Karpas-422 (cell line): ENCODE measurements at places on chromosomes 1 and 21. TPM values are rescaled to one million over a fixed set of nuclear protein-coding genes. Genes with fewer than 3 reads are reported as not detected.

TNFRSF18 gene
- 0.30 and 0.90 TPM in 2 replicates for total RNA-seq

HPDL gene
- not detected in 2 replicates for total RNA-seq

HSD11B1 gene
- not detected in 2 replicates for total RNA-seq

CASZ1 gene
- 1.3 TPM in 2 replicates for total RNA-seq

CFAP126 gene
- not detected in 2 replicates for total RNA-seq

THBS3 gene
- total RNA-seq = 11.9 and 18.7 TPM in 2 replicates

MOV10 gene
- total RNA-seq = 7.7 and 13.8 TPM in 2 replicates

DENND4B gene
- total RNA-seq = 39.6 and 65.2 TPM in 2 replicates

AGMAT gene
- 3.3 and 8.6 TPM in 2 replicates for total RNA-seq

EPS15 gene
- 70.3 and 116 TPM in 2 replicates for total RNA-seq

BRDT gene
- total RNA-seq = not detected in 2 replicates

KRTAP8-1 gene
- total RNA-seq = not detected in 2 replicates

F3 gene
- not detected in 2 replicates for total RNA-seq

NFIA gene
- 15.8 and 38.3 TPM in 2 replicates for total RNA-seq

COL24A1 gene
- total RNA-seq = 0.11 TPM in 1 of 2 replicates, not detected in the other

UFC1 gene
- 72.5 and 100.0 TPM in 2 replicates for total RNA-seq

HENMT1 gene
- total RNA-seq = 30.7 and 58.1 TPM in 2 replicates

ETV3L gene
- total RNA-seq = not detected in 2 replicates

LCE1B gene
- total RNA-seq = not detected in 2 replicates

PTPN7 gene
- total RNA-seq = 33.4 and 39.2 TPM in 2 replicates

IFI44 gene
- total RNA-seq = 16.3 and 27.5 TPM in 2 replicates

TEX38 gene
- 0.37 TPM in 1 of 2 replicates, not detected in the other for total RNA-seq

FTCD gene
- 0.14 TPM in 1 of 2 replicates, not detected in the other for total RNA-seq

CDK11B gene
- 11.4 and 16.1 TPM in 2 replicates for total RNA-seq

S100A12 gene
- not detected in 2 replicates for total RNA-seq

TMEM61 gene
- not detected in 2 replicates for total RNA-seq

ST6GALNAC3 gene
- total RNA-seq = 3.3 and 4.8 TPM in 2 replicates

PDZK1 gene
- total RNA-seq = not detected in 2 replicates

NBPF3 gene
- 3.6 and 5.3 TPM in 2 replicates for total RNA-seq

AXDND1 gene
- 0.15 and 1.4 TPM in 2 replicates for total RNA-seq

AHDC1 gene
- total RNA-seq = 2.1 and 2.2 TPM in 2 replicates
